ENCODE measurements at places on chromosomes 13 and 19. TPM values are rescaled to one million over a fixed set of nuclear protein-coding genes. Genes with fewer than 3 reads are reported as not detected.
A peak's percentile ranks its signal among the peaks of the same experiment; 100 is the strongest.

- H3K4me3 ChIP-seq, result no peak overlapping the region
- H3K27ac ChIP-seq, result no peak overlapping the region
- DNase-seq, result no peak
- no peaks in the 10 kb centered on the region for H3K36me3 ChIP-seq
Observed at GRCh38 chr13:111877906-111878305, 189.0 kb upstream of the SOX1 start.

DNA sequence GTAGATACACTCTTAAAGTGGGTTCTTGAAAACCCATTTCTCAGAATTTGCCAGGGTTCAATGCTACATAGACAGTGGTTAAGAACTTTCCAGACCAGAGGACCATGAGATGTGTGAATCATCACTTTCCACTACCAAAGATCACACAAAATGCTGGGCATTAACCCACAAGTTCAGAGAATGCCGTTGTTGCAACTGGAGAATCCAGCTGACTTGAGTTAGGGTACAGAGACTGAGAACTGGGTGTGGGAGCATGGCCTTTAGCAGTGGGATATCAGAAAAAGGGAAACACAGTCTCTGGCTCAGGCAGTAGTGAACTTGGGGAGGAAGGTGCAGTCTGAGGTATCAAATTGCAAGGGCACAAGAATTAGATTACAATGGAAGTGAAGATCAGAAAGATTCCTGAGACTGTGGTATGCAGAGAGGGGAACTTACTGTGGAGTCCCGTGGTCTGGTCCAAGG lies 51.5 kb upstream of the WDFY2 start:
- no peaks in the 10 kb centered on the region for H3K27me3 ChIP-seq
- DNase-seq, result no peak
- H3K4me1 ChIP-seq, result peaks cover 28% of the 10 kb centered on the region

DNA sequence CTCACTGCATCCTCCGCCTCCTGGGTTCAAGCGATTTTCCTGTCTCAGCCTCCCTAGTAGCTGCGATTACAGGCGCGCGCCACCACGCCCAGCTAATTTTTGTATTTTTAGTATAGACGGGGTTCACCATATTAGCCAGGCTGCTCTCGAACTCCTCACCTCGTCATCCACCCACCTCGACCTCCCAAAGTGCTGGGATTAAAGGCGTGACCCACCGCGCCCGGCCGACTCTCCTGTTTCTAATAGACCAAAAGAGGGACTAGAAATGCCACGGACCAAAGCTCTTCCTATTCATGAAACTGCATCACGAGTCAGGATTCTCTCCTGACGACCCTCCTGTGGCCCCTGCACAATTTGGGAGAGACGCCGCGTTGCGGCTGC lies 563 bp downstream of the ZNF43 start:
- peaks cover 7% of the 10 kb centered on the region for H3K4me1 ChIP-seq
- no peak for DNase-seq
- H3K27ac ChIP-seq, result peak overlapping the region; percentile 80
- H3K27me3 ChIP-seq, result no peaks in the 10 kb centered on the region

GRCh38 chr13:101144808-101145419 lies 271.4 kb downstream of the NALCN start:
- H3K36me3 ChIP-seq, result no peaks in the 10 kb centered on the region
- no peak overlapping the region for H3K4me3 ChIP-seq
- DNase-seq, result no peak

DNA sequence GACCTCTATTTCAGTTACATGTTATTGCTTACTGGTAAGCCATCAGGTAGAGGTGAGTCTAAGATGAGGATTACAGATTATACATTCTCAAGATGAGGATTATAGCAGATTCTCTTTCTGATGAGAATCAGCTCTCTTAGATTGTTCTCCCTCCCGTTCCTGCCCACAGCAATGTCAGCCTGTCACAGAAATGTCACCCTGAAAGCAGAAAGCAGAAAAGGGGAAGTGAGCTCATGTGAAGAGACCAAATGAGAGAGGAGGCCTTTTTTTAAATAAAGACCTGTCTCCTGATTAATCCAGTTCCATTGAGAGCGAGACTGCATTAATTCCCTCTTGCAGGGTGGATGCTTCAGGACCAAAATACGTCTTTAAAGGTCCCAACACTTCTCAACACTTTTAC lies 445.6 kb downstream of the KCTD12 start:
- no peaks in the 10 kb centered on the region for H3K27me3 ChIP-seq
- H3K27ac ChIP-seq, result no peak overlapping the region
- H3K4me1 ChIP-seq, result no peaks in the 10 kb centered on the region
- DNase-seq, result no peak
- no peak overlapping the region for H3K4me3 ChIP-seq

DNA sequence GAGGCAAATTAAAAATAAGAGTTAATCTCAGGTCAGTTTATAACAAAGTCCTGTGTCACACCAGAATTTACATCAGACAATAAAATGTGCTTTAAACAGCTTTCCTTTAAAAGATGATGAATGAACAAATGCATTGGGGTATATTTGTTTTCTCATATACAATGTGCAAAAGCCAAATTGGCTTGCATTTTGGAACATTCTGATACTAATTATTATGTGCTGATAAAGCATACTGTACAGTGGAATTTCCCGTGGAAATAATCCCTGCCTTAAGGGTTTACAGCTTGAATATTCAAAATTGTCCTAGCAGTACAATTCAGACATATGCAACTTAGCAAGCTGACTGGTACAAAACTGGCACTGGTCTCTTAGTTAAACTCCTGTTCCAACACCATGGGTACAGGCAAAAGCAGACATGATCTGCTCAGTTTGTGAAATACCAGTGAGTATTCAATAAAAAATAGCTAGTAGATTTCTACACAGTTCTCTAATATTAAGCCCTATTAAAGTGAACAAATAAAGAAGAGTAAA lies 373.4 kb downstream of the SLITRK1 start:
- DNase-seq, result no peak
- H3K4me3 ChIP-seq, result no peak overlapping the region
- H3K4me1 ChIP-seq, result no peaks in the 10 kb centered on the region
- H3K27me3 ChIP-seq, result no peaks in the 10 kb centered on the region
- H3K27ac ChIP-seq, result no peak overlapping the region
- no peaks in the 10 kb centered on the region for H3K36me3 ChIP-seq

- H3K4me1 ChIP-seq, result no peaks in the 10 kb centered on the region
- H3K4me3 ChIP-seq, result no peak overlapping the region
- DNase-seq, result no peak
- no peaks in the 10 kb centered on the region for H3K36me3 ChIP-seq
Observed at GRCh38 chr13:106985481-106985880, 417.5 kb upstream of the ARGLU1 start.

- no peaks in the 10 kb centered on the region for H3K27me3 ChIP-seq
- no peaks in the 10 kb centered on the region for H3K4me1 ChIP-seq
- H3K27ac ChIP-seq, result no peak overlapping the region
- H3K36me3 ChIP-seq, result no peaks in the 10 kb centered on the region
- DNase-seq, result no peak
Observed at GRCh38 chr13:106297283-106297682, 238.2 kb downstream of the EFNB2 start.

GRCh38 chr13:32267836-32268439 lies 47.2 kb downstream of the ZAR1L start:
- no peak overlapping the region for H3K27ac ChIP-seq
- H3K4me3 ChIP-seq, result no peak overlapping the region
- H3K27me3 ChIP-seq, result no peaks in the 10 kb centered on the region
- H3K36me3 ChIP-seq, result no peaks in the 10 kb centered on the region
- no peaks in the 10 kb centered on the region for H3K4me1 ChIP-seq

ELF1 gene
- total RNA-seq, result 76.8 TPM

DNA sequence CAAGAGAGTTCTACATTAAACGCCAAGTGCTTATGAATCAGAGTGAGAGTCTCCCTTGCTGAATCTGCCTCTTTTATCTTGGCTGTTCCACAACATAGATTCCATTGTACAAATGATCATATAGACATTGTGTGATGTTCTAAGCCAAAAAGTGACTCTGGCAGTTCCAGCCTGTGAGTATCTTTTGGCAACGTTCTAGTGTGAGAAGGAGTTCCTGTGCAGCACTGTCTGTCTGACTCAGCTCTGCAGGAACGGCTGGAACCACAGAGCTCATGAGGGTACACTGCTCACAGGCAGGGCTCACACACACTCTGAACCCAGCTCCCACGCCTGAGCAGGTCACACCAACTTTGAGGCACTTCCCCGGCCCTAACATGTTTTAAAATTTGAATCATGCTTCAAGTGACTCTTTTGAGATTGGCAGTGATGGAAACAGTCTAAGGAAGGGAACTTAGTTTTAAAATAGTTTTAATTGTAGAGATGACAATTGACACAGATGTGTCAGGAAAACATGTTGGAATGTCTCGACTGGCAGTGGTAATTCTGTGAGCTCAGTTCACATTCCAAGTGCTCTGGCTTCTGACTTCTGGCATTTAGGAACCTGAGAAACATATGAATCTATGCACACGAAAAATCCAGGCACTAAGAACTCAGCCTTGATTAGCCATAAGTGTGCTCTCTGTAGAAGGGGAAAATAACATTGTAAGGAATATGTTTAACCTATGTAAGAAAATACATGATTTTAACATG lies 272.0 kb downstream of the UQCRFS1 start:
- no peaks in the 10 kb centered on the region for H3K36me3 ChIP-seq
- no peaks in the 10 kb centered on the region for H3K27me3 ChIP-seq
- H3K4me1 ChIP-seq, result no peaks in the 10 kb centered on the region
- H3K27ac ChIP-seq, result no peak overlapping the region
- DNase-seq, result no peak

CEACAM20 gene
- total RNA-seq, result not detected

DNA sequence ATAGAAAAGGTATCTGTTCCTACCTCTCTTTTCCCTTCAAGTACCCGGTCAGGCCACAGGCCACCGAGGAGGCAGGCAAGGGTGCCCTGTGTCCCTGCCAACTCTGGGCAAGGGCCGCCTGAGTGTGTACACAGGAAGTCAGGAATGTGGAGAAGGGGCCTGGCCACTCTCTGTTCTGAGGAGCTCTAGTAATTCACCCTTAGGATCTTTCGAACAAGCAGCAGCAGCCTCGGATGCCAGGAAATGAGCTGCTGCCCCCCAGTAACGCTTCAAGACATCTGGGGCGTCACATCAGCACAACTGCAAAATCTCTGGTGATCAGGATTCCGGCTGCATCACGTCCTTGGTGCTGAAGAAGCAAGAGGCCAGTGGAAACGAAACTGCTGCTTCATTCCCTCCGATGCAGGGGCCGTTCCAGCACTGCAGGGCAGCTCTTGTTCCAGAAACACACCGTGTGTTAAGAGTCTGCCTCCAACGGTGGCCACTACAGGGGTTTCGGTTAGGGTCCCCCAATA lies 2.0 kb downstream of the RAB20 start:
- DNase-seq, result no peak
- no peak overlapping the region for H3K4me3 ChIP-seq
- no peaks in the 10 kb centered on the region for H3K27me3 ChIP-seq
- H3K4me1 ChIP-seq, result peaks cover 9% of the 10 kb centered on the region

DNA sequence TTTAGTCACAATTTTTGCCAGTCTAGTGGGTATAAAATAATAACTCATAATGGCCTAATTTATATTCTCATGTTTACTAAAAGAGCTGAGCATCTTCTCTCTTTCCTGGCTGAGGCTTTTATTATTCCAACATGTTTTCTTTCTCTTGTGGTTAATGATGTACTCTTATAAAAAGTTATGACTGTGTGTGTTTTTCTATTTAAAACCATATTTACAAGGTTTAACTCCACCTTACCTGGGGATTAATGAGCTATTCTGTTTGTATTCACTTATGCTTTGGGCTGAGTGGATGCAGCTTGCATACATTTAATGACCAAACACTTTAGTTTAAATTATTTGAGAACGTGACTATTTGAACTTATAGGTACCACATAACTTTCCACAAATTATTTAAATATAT lies 1365.7 kb upstream of the SLC10A2 start:
- no peak overlapping the region for H3K4me3 ChIP-seq
- no peaks in the 10 kb centered on the region for H3K4me1 ChIP-seq
- H3K27ac ChIP-seq, result no peak overlapping the region
- no peaks in the 10 kb centered on the region for H3K36me3 ChIP-seq
- no peak for DNase-seq

DCT gene
- total RNA-seq, result not detected

TMEM38A gene
- total RNA-seq, result 0.50 TPM

MED25 gene
- 42.3 TPM for total RNA-seq

DNA sequence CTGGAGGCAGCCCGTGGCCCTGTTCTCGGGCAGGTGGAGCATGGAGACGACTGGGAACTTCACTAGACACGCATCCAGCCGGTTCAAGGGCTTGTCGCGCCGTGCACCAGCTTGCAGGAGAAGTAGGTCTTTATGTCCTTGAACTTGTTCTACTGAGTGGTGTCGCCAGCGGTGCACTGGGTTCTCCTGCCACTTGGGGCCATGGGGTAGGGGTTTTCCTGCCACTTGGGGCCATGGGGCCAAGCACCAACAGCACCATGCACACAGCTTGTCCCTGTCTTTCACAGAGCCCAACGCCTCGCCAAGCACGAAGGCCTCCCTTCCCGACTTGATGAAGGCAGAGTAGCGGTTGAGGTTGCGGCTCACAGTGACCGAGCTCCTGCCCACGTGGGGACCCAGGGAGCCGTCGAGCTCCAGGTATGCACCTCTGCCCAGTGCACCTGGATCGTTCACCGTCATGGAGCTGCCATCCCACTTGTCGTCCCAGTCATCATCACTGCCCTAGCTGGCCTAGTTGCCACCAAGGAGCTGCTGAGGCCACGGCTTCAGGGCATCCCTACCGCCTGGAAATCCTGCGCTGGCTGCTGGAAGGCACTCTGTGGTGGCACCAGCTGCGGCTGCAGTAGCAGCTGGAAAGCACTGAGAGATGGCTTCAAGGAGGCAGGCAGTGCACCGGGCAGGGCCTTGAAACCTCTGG lies 40.5 kb upstream of the TPM4 start:
- H3K4me1 ChIP-seq, result no peaks in the 10 kb centered on the region
- H3K4me3 ChIP-seq, result no peak overlapping the region
- H3K27me3 ChIP-seq, result no peaks in the 10 kb centered on the region
- DNase-seq, result no peak
- no peaks in the 10 kb centered on the region for H3K36me3 ChIP-seq
- H3K27ac ChIP-seq, result no peak overlapping the region

- DNase-seq, result no peak
- H3K27ac ChIP-seq, result no peak overlapping the region
- H3K4me3 ChIP-seq, result no peak overlapping the region
- no peaks in the 10 kb centered on the region for H3K27me3 ChIP-seq
- no peaks in the 10 kb centered on the region for H3K4me1 ChIP-seq
Observed at GRCh38 chr13:90107661-90108060, 1239.8 kb upstream of the MIR17HG start.

- peak overlapping the region; percentile 30 for H3K4me3 ChIP-seq
- DNase-seq, result peak; percentile 64
- H3K27me3 ChIP-seq, result no peaks in the 10 kb centered on the region
- peaks cover 62% of the 10 kb centered on the region for H3K4me1 ChIP-seq
- no peaks in the 10 kb centered on the region for H3K36me3 ChIP-seq
Observed at GRCh38 chr13:51814825-51815650, 11.1 kb upstream of the DHRS12 start.

DNA sequence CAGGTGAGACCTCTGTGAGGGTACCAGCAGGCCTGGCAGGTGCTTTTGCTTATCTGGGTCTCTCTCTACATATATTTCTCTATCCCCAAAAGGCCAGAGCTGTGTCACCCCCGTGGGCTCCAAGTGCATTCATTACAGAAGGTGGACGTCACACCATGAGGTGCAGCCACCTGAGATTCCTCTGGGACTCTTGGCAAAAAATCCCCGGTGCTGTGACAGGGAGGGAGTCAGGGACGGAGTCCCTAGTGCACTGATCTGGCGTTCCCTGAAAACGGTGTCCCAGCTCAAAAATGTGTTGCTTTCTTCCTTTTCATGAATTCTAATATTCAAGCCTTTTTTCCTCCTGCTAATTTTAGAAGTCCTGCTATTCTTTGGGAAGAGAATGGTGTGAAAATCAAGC lies 13.5 kb downstream of the TSHZ3 start:
- no peak overlapping the region for H3K4me3 ChIP-seq
- peaks cover 15% of the 10 kb centered on the region for H3K4me1 ChIP-seq
- no peak overlapping the region for H3K27ac ChIP-seq
- H3K27me3 ChIP-seq, result no peaks in the 10 kb centered on the region
- no peak for DNase-seq
- H3K36me3 ChIP-seq, result no peaks in the 10 kb centered on the region
